ENCODE measurements at places on chromosomes 7 and 10. TPM values are rescaled to one million over a fixed set of nuclear protein-coding genes. Genes with fewer than 3 reads are reported as not detected.
A peak's percentile ranks its signal among the peaks of the same experiment; 100 is the strongest.

PPP1R17 gene
- total RNA-seq: not detected

DNA sequence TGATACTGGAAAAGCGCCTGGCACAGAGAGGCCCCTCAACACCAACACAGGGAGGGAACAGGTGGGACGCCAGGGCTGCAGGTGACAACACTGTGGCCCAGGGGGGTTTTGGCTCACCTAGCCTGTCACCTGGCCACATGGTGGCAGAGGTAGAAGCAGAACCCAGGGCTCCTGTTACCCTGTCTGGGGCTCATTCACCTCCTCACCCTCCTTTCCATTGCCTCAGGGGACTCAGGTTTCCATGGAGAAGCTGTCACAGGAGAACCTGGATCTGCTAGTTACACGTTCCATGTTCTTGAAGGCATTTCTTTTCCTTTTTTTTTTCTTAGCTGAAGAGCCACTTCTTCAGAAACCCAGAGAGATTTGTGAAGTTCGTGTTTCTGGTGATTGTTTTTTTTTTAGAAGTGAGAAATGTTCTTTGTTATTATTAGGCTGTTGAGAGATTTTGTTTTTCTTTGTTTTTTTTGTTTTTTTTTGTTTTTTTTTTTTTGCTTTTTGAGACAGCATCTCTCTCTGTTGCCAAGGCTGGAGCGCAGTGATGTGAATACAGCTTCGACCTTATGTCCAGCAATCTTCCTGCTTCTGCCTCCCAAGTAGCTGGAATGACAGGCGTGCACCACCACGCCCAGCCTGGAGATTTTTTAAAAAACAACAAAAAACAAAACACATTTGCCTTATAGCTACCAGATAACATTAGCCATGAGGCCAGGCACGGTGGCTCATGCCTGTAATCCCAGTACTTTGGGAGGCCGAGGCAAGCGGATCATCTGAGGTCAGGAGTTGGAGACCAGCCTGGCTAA lies 16.0 kb downstream of the DENND2A start:
- no peak for DNase-seq

PUS7 gene
- 54.5 TPM for total RNA-seq

GRCh38 chr7:36686499-36686898 lies 37.8 kb downstream of the AOAH start:
- DNase-seq: peak; percentile 73

GRCh38 chr10:113550365-113550764 lies 2.5 kb upstream of the HABP2 start:
- DNase-seq: no peak
